ENCODE measurements at places on chromosomes 4 and X.
A peak's percentile ranks its signal among the peaks of the same experiment; 100 is the strongest.

DNA sequence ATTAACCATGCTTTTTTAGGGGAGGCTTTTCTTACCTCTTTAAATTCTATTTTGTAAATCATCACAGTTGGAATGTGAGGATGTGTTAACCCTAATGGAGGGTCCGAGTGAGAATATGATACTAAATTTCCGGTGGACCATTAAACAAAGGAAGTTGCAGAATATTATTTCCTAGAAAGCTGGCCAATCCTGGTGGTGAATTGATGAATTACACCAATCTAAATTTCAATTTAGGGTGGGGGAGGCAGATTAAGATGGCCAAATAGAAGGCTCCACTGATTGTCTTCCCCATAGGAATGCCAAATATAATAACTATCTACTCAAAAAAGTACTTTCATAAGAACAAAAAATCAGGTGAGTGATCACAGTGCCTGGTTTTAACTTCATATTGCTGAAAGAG, 1045.6 kb downstream of the GLUD2 start:
- no peak for DNase-seq

- DNase-seq = peak; percentile 13
Measured at GRCh38 chr4:106287353-106287969, 28.5 kb downstream of the TBCK start.

DNA sequence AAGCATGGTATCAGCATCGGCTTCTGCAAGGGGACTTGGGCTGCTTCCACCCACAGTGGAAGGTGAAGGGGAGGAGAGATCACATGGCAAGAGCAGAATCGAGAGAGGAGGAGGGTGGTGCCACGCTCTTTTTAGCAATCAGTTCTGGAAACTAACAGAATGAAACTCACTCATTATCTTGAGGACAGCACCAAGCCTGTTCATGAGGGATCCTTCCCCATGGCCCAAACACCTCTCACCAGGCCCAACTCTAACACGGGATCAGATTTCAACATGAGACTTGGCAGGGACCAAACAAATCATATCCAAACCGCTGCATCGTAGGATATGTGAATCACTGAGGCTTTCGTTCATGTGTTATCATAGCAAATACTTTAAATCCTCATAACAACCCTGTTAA, 125.5 kb downstream of the GPC3 start:
- DNase-seq = peak; percentile 1

DNA sequence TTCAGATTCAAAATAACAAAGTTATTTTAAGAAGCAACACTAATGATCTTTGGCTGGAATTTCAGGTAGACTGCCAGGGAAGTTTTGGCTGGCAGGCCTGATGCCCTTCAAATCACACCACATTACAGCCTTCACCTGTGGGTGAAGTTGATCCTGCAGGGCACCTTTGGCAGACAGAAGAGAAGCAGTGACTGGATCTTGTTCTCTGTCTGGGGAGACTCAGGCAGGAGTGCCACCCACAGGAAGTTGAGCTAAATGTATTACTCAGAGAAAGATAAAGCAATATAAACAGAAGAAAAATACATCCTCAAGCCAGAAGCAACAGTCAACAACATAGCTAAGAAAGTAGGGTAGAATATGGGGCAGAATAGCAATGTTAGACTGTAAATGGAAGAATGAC, 12.8 kb upstream of the CFAP299 start:
- DNase-seq = peak; percentile 66

GRCh38 chr4:116122124-116122523, 963.3 kb downstream of the TRAM1L1 start:
- DNase-seq = peak; percentile 9

GRCh38 chr4:153071958-153072598, 132.2 kb upstream of the TRIM2 start:
- DNase-seq = no peak

GRCh38 chr4:28378109-28378830, 1517.6 kb downstream of the STIM2 start:
- no peak for DNase-seq

DNA sequence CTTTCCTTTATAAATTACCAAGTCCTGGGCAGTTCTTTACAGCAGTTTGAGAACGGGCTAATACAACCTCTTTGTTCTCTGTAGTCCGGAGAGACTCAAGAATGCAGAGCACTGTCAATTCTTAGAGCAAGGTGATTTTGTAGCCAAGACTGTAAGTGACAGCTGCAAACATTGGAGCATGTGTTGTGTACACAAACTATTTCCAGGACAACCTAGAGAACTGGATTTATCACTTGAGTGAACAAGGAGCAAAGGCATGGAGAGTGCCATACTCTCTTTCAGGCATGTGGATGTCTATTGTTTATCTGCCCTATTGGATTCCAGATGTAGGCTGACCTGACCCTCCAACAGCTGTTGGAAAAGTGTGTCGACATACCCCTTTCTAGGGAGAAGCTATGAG, 153.9 kb downstream of the SPANXN3 start:
- DNase-seq = peak; percentile 9

GRCh38 chr4:114780205-114780604, 181.6 kb downstream of the UGT8 start:
- peak; percentile 72 for DNase-seq

- peak; percentile 43 for DNase-seq
Measured at GRCh38 chrX:76148753-76149152, 24.1 kb upstream of the PBDC1 start.

DNA sequence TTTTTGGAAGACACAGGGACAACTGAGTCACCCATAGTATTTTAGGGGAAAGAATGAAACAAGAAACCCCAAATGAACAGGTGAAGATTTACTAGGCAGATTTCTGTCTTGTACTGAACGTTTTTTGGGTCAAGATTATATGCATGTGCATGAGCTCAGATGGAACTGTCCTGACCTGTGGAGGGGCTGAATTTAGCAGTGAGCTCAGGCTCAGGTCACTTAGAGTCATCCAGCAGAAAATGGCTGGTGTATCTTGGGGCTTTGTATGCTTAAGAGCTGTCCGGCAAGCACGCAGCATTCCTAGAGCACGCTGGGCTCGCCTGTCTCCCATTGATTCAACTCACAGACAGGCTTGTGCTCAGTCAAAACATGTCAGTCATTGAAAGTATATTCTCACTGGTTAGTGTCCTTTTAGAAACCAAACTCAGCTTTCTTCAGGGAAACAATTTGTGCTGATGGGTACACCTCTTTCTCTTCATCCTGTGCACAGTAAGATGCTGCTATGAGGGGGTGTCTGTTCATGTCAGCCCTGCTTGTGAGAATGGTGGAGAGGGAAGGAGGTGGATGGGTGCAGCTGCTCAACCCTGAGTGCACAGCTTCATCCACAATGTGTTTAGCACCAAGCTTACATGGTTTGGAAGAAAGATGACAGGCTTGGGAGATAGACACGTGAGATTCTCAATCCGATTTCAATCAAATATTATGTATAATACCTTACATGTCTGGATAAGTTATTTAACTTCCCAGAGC, 47.5 kb upstream of the PDLIM3 start:
- DNase-seq = no peak

- no peak for DNase-seq
Measured at GRCh38 chr4:55170462-55170861, 45.1 kb upstream of the KDR start.

DNA sequence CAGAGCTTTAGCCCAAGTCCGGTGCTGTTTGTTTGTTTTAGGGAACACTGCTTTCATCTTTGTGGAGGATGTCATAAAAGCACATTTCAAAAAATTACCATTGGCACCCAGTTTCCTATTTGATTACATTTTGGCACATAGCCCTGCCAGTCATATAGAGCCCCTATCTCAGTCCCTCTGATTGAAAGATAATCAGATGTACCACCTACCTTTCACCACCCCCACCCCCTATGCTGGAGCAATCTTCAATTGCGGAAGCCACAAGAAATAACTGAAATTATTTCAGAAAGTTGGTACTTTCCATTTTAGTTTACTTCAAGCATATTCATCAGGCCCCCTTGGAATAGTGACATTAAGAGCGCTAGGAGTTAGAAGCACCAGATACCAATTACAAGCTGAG, 136.7 kb upstream of the RPL34 start:
- peak; percentile 16 for DNase-seq

DNA sequence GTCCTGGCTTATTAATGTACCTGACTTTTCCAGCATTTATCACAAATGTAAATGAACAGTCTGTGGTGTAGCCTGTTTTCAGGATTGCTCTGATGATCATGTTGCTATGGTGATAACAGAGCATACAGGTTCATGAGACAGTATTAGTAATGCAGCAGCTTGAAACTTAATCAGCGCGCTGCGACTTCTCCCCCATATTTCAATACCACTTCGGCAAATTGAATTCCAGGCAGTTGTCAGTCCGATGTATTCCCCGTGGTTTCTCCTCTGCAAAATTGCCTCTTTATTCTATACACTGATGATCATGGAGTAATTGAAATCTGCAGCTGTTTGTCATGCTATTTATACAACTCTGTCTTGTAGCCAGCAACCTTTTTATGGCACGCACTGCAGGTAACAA, 239.3 kb downstream of the C4orf33 start:
- peak; percentile 27 for DNase-seq

DNA sequence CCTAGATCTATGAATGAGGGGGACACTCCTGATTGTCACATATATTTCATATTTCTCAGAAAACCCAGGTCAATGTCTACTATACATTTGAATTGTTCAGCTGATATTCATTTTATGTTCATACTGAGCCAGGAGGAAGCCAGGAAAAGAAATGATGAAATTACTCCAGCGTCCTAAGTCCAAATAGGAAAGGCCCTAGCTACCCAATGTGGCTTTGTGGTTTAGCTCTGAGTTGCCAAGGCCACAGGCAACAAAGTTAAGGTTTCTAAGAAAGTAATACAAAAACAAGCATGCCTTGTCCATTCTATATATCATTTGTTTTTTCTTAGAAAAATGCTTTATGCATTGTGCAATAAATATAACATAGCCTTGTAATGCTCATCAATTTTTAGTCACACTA, 4.5 kb upstream of the CSN2 start:
- DNase-seq = no peak

DNA sequence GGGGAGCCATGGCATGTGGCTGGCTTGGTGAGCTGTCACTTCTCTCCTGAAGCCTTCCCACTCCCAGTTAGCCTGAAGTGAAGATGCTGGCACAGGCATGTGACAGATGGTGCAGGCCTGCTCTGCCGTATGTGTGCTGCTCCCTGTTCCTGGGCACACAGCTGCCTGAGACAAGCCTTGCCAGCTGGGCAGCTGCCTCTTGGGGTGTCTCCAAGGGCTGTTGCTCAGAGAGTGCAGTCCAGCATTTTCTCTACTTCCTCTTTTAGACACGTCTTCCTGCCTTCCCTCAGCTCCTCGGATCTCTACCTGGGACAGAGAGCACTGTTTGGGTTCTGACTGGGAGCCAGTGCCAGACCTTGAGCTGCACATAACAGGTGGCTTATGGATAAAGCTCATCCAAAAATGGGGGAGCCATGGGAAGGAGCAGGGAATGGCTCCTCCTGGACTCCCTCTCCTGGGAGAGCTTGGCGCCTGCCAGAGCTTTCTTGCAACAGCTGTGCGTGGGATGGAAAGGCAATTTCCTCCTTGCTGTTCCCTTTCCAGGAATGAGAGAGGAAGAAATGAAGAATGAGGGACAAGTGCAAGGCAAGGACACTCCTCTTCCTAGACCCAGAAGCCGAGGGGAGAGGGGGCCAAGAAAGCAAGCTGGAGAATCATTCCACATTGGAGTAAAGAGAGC, 132.9 kb downstream of the MSL3 start:
- DNase-seq = peak; percentile 86

All from NCI-H69 (cell line).